ENCODE measurements at places on chromosomes 2 and 18.

DNA sequence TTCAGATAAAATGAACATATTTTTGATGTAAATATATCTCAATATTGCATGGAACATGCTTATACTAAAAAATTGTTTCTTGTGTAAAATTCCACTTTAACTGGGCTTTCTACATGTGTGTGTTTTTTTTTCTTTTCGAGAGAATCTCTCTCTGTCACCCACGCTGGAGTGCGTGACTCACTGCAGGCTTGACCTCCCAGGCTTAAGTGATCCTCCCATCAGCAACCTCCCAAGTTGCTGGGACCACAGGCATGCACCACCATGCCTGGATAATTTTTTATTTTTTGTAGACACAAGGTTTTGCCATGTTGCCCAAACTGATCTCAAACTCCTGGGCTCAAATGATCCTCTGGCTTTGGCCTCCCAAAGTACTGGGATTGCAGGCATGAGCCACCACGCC is 254.6 kb downstream of the LOXHD1 start:
- DNase-seq, result no peak

- DNase-seq, result no peak
Measured at GRCh38 chr18:49553003-49553402, 8.9 kb upstream of the LIPG start.

- DNase-seq, result no peak
Measured at GRCh38 chr2:19225126-19225525, 133.3 kb downstream of the OSR1 start.

DNA sequence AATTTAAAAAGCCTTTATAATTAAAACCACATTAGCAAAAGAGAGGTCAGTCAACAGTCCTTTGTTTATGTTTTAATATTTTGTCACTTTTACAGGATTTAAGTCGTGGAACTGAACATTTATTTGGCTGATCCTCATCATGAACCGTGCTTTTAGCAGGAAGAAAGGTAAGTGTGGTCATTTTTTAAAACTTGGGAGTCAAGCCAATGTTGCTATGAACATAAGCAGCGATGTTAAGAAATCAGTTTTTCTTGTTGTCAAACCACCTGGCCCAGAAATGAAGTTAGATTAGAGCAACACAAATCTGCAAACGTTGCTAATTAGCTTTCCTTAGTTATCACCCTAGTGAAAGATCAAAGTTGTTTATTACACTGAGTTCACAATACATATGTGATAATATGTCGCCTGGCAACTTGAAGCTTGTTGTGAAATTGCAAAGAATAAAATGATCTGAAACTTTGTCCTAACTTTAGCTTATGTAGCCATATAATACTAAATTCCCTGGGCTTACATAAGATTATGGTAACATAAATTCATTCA is 186.0 kb downstream of the GULP1 start:
- no peak for DNase-seq

DNA sequence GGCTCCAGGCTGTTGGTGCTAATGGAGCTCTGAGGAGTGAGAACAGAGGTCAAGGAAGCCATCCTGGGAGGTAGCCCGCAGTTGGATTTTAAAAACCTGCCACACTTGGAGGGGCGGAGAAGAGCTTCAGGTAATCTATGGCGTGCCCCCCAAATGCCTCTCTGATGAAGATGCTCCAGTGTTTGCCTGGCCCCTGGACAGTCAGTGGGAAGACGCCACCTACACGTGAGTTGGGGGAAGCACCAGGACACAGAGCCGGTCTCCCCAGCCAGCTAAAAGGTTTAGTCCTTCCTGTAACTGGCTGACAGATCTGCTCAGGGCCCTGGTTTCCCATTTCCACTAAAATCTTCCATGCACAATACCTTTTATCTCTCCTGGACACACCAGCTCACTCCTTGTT is 225.0 kb downstream of the TTC32 start:
- DNase-seq, result no peak

DNA sequence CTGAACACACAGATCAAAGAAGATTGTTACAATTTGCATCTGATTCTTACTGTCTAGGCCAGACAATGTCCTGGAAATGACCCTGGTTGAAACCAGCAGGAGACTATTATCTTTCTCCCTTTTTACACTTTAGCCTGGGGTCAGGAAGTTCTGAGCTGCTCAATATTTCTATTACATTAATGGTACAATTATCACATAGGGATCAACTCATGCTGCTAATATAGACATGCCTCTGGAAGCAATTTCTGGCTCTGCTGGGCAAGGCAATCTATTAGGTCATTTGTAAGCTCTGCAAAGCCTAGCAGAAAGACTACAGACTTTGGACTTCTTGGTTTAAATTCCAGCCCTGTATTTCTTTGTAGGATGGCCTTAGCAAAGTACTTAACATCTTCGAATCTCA is 205.3 kb downstream of the LRP1B start:
- DNase-seq, result no peak

DNA sequence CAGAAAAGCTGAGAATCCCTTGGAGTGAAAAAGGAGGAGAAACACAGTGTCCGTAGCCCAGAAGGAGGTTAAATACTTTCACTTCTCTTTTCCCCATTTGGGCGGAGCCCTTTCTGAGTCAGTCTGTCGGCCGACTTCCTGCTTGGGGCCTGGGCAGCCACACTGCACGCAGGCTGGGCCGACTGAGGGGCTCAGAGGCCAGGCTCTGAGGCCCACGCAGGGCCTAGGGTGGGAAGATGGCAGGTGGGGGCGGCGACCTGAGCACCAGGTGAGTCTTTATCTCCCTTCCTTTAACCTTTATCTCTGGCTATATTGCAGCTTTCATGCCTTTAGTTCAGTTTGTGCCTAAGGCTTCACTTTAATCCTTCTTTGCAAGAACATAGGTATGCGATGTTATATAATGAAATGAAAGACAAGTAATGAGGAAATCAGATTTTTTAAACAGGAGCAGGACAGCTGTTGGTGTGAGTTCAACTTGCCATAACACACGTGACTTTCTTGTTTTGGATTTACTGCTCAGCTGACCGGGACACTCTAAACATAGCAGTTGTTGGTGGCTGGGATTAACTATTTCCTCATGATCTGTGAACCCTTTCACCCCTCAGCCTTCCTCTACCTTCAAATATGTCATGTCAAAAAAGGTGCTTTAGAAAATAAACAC is at the start of gene SP100:
Gene SP100 (plus strand): TSS at position 141 of the 661 bp plus-strand sequence. CDS start 96 bp downstream, at position 237.
- peak; percentile 44 for DNase-seq

DNA sequence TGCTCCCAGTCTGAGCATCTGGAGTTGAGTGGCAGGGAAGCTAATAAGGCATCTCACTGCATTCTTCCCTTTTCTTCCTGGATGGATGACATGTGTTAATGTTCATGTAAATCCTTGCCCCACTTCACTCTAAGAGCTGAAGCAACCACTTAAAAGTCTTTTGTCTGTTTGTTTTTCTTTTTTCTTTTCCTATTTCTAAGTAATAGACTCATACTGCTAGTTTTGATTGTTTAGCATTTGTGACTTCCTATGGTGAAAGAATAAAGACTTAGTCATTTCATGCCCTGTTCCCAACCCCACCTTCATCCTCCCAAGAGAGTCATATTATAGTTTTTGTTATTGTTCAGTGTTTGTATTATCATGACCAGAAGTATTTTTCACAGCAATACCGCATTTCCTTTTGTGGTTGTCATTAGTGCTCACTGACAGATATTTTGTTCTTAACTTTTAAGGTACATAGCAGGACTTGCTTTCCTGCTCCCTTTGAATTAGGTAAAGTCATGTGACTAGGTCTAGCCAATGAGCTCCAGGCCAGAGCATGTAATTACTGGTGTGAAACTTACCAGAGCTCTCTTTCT is 18.1 kb upstream of the SPP2 start:
- no peak for DNase-seq

DNA sequence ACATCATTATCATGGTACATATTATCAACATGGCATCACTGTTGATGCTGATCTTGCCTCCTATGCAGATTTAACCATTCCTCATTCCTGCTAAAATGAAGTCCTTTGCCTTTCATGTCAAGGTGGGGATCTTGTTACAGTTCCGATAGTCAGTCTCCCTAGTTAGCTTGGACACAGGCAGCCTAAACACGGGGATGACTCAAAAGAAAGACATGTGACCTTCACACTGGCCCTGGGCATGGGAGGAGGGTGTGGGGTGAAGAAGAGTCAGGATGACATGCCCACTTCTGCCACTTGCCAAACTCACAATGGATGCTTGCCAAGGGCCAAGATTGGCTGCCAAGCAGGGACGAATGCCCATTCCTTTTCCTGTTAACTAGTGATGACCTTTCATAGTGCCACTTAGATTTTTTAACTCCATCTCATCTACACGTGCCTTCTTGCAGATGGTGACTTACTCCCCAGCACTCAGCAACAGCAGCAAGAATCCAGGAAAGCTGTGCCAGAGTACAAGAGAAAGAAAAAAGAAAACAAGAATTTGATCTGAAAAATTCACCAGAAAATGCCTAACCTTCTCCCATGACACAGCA is 13.9 kb upstream of the SLC1A4 start:
- no peak for DNase-seq

- no peak for DNase-seq
Measured at GRCh38 chr2:172806493-172806892, 70.8 kb downstream of the RAPGEF4 start.

- no peak for DNase-seq
Measured at GRCh38 chr2:42193722-42194187, 24.6 kb downstream of the EML4 start.

- DNase-seq, result no peak
Measured at GRCh38 chr2:217937446-217937845, 65.3 kb downstream of the TNS1 start.

DNA sequence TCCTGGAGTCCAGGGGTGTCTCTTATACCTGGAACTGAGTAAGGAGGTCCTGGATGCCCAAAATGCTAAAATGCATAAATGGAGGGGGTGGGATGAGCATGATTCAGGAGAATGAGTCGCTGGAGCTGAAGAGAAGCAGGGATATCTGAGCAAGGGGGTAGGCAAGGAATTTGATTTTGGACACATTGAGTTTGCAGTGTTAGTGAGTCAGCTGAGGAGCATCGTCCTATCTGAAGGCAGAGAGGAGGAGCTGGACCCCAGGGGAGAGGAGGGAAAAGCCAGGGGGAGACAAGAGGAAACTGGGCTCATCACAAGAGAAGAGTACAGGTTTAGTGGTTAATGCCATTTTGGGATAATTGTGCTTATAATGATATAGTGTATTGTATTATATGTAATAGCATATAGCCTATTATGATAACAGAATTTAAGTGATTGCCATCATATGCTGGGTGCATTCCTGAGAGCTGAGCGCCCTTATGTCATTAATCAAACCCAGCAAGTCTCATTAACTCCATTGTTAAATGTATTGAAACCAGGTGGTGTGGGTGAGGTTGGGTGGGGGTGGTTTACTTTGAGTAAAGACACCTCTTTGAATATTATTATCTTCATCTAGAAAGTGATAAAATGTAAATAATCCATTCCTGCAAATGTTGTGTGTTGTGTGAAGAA is 12.4 kb downstream of the EHD3 start:
- DNase-seq, result no peak

Data from stimulated activated CD4-positive, alpha-beta T cell treated with anti-CD3 and anti-CD28 coated beads, Interleukin-1b, Interleukin-23, amount 100 ng/mL, for 1 hour (primary cell).